ENCODE measurements at places on chromosomes 12 and 14.

GRCh38 chr14:32142341-32142740, 59.5 kb upstream of the RNU6-7 start:
- no peak for DNase-seq

DNA sequence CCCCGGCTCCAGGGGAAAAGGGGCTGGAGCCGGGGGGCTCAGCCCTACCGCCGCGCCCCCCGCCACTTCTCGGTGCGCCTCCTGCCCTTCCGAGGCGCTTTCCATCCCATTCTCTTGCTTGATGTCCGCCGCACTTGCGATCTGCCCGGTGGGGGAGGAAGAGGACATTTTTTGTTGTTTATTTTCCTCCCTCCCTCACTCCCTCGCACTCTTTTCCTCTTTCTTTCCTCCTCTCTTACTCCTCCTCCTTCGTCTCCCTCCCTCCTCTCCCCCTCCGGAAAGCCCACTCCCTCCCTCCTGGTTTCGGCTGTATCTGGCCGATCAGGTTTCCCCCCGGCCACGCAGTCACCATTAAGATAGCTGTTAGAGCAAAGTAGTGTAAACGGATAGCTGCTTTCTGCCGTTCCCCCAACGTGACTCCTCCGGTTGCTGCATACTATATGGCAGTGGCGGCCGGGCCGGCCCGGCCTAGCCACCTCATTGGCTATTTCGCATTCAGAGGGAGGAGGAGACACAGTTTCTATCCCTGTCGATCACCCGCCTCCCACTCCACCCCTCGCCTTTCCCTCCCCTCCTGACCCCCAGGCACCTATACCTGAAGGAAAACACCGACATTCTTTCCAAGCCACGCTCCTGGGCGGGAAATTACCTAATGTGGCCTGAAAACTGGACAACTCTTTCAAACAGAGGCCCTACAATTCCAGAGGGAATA, at the start of gene SIX4:
SIX4 (minus strand) TSS at position 445 of the 712 bp plus-strand sequence; CDS start at position 168, 277 bp downstream.
- no peak for DNase-seq

DNA sequence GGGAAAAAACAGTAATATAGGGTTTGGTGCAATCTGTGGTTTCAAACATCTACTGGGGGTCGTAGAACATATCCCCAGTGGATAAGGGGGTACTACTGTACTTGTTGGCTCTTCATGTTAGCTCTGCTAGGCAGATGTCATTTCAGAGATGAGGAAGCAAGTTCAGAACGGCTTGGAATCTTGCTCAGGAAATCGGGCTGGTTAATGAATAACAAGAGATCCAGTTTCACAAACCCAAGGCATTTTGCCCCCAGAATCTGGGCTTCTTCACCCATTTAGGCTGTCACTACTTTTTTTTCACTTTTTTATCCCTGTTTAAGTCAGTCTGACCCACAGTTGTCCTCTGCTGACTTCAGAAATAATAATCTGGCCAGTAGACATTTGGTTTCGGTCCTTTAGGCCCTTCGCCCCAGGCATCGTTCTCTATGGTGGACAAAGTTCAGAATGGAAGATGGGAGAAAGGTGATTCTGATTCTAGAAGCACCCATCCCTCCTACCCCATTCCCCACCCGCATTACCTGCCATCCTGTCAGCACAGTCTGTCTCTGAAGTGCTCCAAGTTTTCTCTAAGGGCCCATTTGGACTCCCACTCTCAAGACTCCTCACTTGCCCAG, 4.5 kb downstream of the SUOX start:
- no peak for DNase-seq

DNA sequence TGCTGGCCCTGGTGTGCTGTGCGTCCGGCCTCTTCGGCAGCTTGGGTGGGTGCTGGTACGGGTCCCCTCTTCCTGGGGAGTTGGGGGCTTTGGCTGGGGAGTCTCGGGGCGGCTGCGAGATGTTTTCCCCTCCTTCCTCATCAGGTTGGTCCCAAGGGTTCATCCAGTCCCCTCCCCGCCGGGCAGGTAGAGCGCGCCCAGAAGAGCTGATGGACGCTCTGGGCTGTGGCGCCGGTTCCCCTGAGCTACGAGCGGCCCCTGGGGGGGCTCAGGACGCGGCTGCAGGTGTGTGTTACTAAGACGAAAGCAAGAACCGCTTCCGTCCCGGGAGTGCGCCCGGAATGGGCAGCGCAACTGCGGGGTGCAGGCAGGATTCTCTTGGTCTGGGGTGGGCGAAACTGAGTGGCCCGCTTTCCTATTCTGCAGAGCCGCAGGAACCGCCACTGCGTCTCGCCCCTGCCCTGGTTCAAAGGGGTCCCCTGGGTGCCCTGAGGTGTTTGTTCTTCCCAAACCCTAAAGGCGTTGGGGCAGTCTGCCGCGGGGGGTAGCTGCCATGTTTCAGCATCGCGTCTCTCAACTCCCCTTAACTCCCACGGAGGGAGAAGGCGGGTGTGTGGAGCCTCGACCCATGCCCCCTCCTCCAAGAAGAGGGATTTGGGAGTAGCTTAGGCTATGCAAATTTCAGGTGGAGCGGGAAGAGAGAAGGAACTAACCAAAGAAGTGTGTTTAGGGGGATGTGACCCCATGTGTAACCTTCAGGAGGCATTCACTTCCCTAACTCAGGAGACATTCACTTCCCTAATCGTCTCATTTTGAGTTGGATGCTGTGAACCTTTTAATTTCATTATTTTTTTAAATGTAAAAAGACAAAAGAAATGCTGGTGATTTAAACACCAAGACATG, 1.2 kb downstream of the SLC24A4 start:
- no peak for DNase-seq

- DNase-seq = no peak
These were observed 43.5 kb downstream of the GTF2A1 start for GRCh38 chr14:81177225-81177624.

DNA sequence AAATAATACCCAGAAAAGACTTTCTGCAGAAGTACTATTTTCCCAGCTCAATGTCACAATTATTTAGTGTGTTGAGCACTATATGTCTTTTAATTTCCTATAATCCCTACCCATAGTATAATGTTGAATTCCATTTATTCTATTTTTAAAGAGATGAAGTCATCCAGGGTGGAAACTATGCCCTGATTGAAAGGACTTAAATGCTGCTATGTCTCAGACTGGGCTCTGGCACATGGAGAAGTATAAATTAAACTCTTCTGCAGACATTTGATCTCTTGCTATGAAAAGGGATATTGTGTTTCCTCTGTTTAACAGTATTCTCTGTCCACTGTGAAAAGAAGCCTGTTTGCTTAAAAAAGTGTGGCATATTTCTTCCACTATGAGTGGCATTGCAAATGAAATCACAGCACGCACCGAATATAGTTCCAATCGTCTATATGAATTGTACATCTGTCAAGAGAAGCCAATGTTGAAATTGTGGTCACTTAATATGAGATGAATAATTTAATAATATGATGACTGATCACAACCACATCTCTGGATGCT, 192.3 kb downstream of the BCAT1 start:
- no peak for DNase-seq

DNA sequence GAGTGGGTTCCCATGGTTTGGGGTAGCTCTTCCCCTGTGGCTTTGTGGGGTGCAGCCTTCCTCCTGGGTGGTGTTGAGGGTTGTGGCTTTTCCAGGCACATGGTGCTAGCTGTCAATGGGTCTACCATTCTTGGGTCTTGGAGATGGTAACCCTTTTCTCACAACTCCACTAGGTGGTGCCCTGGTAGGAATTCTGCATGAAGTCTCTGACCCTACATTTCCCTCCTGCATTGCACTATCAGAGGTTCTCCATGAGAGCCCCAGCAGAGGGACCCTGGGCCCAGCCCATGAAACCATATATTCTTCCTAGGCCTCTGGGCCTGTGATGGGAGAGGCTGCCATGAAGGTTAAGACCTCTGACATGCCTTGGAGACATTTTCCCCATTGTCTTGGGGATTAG, 1093.3 kb downstream of the SLC16A7 start:
- DNase-seq = no peak

DNA sequence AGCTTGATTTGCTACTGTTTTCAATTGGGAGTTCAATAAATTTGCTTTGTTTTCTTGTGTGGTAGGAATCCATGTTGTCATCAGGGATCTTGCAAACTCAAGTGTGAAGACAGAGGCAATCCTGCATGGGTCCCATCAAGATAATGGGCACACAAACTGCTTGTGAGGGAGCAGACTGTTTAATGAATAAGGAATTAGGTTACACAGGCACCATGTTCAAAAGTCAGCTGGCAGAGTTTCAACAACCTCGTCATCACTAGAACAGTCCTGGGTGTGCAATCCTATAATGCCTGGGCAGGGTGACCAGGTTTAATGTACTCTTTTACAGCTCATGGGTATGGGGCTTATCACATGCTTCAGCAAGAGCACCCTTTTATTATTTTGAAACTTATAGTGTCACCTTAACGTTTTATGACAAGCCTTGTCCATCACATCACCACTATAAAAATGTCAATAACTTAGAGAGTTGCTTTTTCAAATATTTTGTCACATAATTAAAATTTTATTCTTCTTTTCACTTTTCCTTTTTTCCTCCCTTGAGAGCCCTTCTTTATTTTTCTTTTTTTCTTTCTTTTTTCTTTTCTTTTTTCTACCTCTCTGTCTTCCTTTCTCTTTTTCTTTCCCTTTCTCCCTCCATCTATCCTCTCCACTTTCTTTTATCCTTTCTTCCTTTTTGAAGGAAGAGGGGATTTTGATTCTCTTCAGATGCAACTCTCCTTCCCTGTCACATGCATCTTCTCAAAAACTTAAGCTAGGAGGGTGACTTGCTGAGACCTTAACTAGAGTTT, 252.2 kb upstream of the ATP2B1 start:
- no peak for DNase-seq

DNA sequence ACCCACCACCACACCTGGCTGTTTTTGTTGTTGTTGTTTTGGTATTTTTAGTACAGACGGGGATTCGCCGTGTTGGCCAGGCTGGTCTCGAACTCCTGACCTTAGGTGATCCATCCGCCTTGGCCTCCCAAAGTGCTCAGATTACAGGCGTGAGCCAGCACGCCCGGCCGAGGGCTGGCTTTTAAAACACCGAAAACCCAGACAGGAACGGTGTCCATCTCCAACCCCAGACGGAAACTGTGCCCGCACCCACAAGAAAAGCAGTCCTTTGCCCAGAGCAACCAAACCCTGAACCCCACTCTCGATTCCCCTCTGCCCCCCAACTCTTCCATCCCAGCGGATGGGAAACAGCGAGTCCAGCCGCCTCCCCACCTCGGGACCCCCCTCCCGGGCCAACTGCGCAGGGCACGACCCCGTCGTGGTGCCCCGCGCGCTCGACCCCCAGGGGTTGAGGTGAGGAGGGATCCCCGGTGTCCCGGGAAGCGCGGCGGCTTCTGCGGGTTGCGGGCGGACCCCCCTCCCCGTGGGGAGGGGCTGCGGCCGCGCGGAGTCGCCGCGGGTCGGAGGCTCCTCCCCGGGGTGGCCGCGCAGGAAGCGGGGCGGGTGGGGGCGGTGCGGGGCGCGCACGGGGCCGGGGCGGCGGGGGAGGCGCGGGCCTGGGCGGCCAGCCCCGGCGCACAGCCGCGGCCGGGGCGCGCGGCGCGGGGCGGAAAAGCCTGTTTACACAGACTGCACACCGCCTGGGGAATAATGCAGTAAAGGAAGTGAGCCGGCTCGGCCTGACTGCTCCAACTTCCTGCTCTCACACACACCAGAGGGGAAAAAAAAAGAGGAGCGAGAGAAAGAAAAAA, at the start of gene ELK3:
ELK3 (plus strand) TSS at position 651 of the 851 bp plus-strand sequence.
- DNase-seq = no peak

GRCh38 chr12:49761677-49762467, 20.5 kb downstream of the TMBIM6 start:
- DNase-seq = no peak
